GM18507 (cell line): ENCODE measurements at places on chromosomes 13 and 19.

GRCh38 chr13:19172647-19173030, 9.0 kb downstream of the TUBA3C start:
- no peak for DNase-seq

DNA sequence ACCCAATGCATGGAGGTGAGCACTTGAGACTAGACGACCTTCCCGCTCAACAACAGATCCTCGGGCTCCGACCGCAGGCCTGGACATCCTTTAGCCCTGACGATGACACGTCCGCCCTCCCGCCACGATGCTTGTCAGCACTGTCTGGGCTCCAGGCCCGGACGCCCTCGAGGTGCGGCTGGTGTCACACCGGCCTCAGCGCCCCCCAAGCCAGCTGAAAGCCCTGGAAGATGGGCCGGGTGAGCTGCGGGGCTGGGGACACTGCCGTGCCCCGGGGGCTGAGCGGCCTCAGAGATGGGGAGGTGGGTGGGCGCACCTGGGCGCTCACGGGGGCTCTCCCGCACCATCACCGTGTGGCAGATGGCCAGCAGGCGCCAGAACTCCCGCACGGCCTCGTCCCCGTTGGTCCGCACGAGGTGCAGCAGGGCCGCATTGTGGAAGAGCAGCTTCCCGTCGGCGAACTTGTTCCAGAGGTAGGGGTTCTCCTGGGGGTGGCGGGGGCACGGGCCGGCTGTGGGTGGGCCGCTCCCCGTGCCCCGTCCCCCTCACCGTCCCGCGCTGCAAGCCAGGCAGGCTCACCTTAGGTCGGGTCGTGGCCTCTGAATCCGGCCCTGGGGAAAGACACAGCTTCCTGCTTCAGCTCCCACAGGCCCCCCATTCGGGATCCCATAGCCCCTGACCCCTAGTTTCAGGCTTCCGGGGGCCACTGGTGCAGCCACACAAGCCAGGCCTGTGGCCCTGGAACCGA, 15.5 kb downstream of the ATP8B3 start:
- DNase-seq: no peak

GRCh38 chr19:15265850-15266248, 33.6 kb upstream of the EPHX3 start:
- DNase-seq: no peak

- DNase-seq: no peak
Measured at GRCh38 chr19:15962319-15962718, 13.5 kb downstream of the OR10H4 start.

DNA sequence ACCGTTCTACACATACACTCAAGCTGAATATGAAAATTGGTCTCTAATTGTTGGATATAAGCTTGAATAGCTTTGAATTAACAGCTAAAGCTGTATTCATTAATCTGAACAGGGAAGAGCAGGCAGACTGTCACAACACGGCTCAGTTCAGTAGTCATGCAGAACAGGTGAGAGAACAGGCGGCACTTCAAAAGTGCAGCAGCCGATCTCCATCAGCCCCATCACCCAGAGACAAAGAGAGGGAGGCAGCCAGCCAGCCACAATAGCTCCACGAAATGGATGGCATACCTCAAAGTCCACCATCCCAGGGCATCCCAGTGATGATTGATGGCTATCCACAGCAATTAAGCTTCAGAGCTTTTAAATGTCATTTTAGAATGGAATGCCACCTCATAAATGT, 419.2 kb downstream of the OLFM4 start:
- DNase-seq: no peak

GRCh38 chr13:98983182-98983581, 5.3 kb upstream of the DOCK9 start:
- DNase-seq: no peak
